ENCODE measurements at places on chromosomes 3 and 15.

DNA sequence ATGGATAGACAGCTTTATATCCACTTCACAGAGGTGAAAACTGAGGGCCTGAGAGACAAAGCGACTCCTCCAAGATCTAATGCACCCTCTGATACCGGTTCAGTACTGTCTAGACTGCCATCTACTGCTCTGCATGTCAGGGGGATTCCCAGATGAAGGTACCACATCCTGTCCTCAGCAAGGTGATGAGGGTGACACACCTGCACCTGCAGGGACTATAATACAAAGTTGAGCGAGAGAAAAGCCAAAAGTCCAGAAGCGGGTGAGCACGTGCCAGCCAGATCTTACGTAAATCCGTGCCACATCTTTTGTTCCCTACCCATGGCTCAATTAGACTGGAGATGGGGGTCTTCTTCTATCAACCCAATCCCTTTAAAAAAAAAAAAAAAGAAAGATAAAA is 32.4 kb upstream of the HES1 start:
- DNase-seq = no peak
- no peak overlapping the region for H3K27ac ChIP-seq
- no peaks in the 10 kb centered on the region for H3K36me3 ChIP-seq
- no peak overlapping the region for H3K4me3 ChIP-seq

- no peaks in the 10 kb centered on the region for H3K4me1 ChIP-seq
- H3K36me3 ChIP-seq = no peaks in the 10 kb centered on the region
- no peak for DNase-seq
- H3K4me3 ChIP-seq = no peak overlapping the region
- H3K27me3 ChIP-seq = no peaks in the 10 kb centered on the region
Measured at GRCh38 chr3:77467702-77468625, 428.1 kb downstream of the ROBO2 start.

DNA sequence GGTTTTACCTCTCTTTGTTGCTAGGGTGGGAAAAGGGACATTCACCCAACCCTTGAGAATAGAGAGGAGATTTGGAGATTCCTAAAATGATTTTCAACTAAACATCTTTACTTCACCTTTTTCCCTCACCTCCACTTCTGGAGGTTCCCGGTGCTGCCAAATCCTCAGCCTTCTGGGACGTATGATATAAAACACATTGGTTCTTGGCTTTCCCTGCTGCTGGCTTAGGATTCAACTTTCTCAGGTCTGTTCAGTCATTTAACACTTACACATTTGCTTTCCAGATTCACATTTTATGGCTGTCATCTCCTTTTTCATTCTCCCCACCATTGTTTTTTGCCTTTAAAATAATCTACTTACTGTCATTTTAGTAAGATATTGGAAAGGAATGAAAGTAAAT is 106.6 kb downstream of the PIK3R4 start:
- H3K4me3 ChIP-seq = no peak overlapping the region
- no peak for DNase-seq
- no peak overlapping the region for H3K27ac ChIP-seq
- H3K4me1 ChIP-seq = peaks cover 6% of the 10 kb centered on the region
- H3K27me3 ChIP-seq = no peaks in the 10 kb centered on the region

DNA sequence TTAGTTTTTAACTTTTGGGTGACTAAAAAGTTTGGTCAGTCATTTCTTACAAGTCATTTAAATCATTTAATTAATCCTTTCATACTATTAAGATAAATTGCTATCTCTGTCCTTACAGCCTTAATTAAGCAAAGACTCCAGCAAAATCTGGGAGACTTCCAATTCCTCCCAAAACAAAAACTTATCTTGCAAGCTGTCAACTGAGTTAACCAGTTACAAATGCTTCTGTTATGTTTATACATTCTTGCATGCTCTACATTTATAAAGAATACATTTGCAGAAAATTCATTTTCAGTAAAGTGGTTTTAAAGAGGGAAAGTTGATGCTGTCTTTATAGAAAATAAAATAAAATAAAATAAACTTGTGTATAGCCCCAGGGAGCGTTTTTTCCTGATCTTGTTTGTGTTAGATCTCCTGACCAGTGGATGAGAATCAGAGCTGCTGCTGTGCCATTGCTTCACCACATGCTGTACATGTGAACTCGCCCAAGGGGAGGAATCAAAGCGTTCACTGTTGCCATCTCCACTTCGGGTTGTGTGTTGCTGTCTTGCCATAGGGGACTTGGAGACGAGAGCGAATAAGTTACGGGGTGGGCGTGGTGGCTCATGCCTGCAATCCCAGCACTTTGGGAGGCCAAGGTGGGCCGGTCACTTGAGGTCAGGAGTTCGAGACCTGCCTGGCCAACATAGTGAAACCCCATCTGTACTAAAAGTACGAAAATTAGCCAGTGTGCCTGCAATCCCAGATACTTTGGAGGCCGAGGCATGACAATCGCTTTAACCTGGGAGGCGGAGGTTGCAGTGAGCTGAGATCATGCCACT is 5.5 kb downstream of the CCR4 start:
- no peak overlapping the region for H3K4me3 ChIP-seq
- H3K27me3 ChIP-seq = no peaks in the 10 kb centered on the region
- no peaks in the 10 kb centered on the region for H3K36me3 ChIP-seq
- H3K27ac ChIP-seq = no peak overlapping the region
- H3K4me1 ChIP-seq = no peaks in the 10 kb centered on the region

- H3K27me3 ChIP-seq = peaks cover 8% of the 10 kb centered on the region
- H3K4me3 ChIP-seq = no peak overlapping the region
- no peaks in the 10 kb centered on the region for H3K36me3 ChIP-seq
- DNase-seq = no peak
- no peaks in the 10 kb centered on the region for H3K4me1 ChIP-seq
Measured at GRCh38 chr3:45765266-45765851, 31.0 kb downstream of the SLC6A20 start.

DNA sequence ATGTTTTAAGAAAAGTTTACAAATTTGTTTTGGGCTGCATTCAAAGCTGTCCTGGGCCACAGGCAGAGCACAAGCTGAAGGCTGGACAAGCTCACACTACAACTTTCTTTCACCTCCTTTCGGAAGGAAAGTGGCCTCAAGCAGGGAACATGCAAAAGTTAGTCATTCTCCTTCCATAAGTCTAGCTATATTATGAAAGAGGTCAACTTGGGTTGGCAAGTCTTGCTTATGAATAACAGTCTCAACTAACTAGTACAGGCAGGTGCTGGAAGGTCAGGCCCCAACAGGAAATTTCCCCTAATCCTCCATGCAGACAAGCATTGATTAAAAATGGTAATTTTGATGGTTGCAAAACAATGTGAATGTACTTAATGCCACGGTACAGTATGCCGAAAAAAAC is 69.4 kb downstream of the OSBPL10 start:
- peak overlapping the region; percentile 63 for H3K27ac ChIP-seq
- no peak overlapping the region for H3K4me3 ChIP-seq
- no peaks in the 10 kb centered on the region for H3K27me3 ChIP-seq
- no peak for DNase-seq
- H3K4me1 ChIP-seq = peaks cover 21% of the 10 kb centered on the region

- H3K4me1 ChIP-seq = no peaks in the 10 kb centered on the region
- H3K36me3 ChIP-seq = no peaks in the 10 kb centered on the region
- H3K4me3 ChIP-seq = no peak overlapping the region
- no peaks in the 10 kb centered on the region for H3K27me3 ChIP-seq
- no peak overlapping the region for H3K27ac ChIP-seq
- no peak for DNase-seq
Measured at GRCh38 chr3:40098261-40098759, 211.2 kb upstream of the EIF1B start.

DNA sequence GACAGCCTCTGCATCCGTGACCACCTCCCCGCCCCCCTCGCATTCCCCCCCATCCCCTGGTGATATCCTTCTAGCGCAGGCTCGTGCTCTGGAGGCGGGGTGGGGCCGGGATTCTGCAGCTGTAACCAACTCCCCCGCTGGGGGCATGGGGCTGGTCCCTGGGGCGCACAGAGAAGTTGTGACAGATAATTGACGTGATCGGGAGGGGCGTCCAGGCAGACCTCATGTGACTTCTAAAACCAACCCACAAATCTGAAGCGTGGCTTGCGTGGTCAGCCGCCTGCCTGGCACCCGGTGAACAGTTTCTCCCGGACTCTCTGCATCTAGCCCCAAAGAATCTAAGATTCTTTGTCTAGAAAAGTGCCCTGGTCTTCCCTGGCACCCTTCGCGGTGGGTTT is 100.6 kb upstream of the IGF1R start:
- peak overlapping the region; percentile 44 for H3K4me3 ChIP-seq
- peak overlapping the region; percentile 78 for H3K27ac ChIP-seq
- peaks cover 11% of the 10 kb centered on the region for H3K4me1 ChIP-seq
- peaks cover 8% of the 10 kb centered on the region for H3K27me3 ChIP-seq

GRCh38 chr3:95272781-95273180 is 1209.9 kb downstream of the NSUN3 start:
- no peaks in the 10 kb centered on the region for H3K36me3 ChIP-seq
- H3K4me3 ChIP-seq = no peak overlapping the region
- H3K27ac ChIP-seq = no peak overlapping the region
- H3K4me1 ChIP-seq = no peaks in the 10 kb centered on the region
- no peak for DNase-seq
- no peaks in the 10 kb centered on the region for H3K27me3 ChIP-seq

DNA sequence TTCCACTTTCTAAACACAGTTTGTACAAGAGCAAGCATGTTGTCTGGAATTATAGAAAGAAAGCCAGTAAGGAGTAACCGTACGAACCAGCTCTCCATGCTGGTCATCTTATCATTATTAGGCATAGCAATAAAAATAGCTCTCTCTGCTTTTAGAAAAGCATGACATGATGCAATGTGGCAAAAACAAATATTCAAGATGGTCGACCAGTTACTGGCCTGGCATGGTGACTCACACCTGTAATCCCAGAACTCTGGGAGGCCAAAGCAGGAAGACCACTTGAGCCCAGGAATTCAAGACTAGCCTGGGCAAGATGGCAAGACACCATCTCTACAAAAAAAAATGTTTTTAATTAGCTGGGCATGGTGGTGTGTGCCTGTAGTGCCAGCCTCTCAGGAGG is 2.6 kb upstream of the MAP4 start:
- no peak overlapping the region for H3K4me3 ChIP-seq
- H3K36me3 ChIP-seq = no peaks in the 10 kb centered on the region
- no peaks in the 10 kb centered on the region for H3K27me3 ChIP-seq
- peaks cover 71% of the 10 kb centered on the region for H3K4me1 ChIP-seq
- no peak for DNase-seq

- no peak overlapping the region for H3K4me3 ChIP-seq
- no peaks in the 10 kb centered on the region for H3K36me3 ChIP-seq
- no peaks in the 10 kb centered on the region for H3K27me3 ChIP-seq
- no peaks in the 10 kb centered on the region for H3K4me1 ChIP-seq
- DNase-seq = no peak
- H3K27ac ChIP-seq = no peak overlapping the region
Measured at GRCh38 chr3:8266730-8267131, 234.9 kb upstream of the LMCD1 start.

GRCh38 chr3:189941125-189941524 is 179.6 kb downstream of the P3H2 start:
- no peaks in the 10 kb centered on the region for H3K36me3 ChIP-seq
- peaks cover 23% of the 10 kb centered on the region for H3K4me1 ChIP-seq
- no peaks in the 10 kb centered on the region for H3K27me3 ChIP-seq
- no peak for DNase-seq
- no peak overlapping the region for H3K4me3 ChIP-seq

GRCh38 chr3:5258526-5258925 is 71.0 kb downstream of the EDEM1 start:
- no peaks in the 10 kb centered on the region for H3K4me1 ChIP-seq
- H3K36me3 ChIP-seq = no peaks in the 10 kb centered on the region
- DNase-seq = no peak
- no peak overlapping the region for H3K4me3 ChIP-seq
- H3K27ac ChIP-seq = no peak overlapping the region
- H3K27me3 ChIP-seq = no peaks in the 10 kb centered on the region
